Stimulated activated CD8-positive, alpha-beta memory T cell treated with anti-CD3 and anti-CD28 coated beads, Interleukin-15, amount 100 ng/mL, for 24 hours (primary cell): ENCODE measurements at places on chromosomes 16 and 17.

- DNase-seq = no peak
These were observed 18.7 kb upstream of the ADORA2B start for GRCh38 chr17:15926039-15926740.

DNA sequence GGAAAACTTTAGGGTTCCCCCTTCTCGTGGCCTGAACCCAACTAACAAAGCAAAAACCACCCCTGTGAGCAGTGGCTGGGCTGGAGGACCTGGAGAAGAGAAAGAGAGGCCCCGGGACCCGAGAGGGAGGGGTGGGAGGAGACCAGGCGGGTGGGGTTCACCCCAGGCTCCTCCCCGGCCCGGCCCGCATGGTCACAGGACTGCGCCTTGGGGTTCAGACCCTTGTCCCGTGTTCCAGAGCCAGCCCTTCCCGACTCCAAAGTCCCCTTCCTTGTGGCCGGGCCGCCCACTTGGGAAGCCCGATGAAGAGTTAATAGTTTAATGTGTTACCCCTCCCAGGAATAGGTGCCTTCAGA lies 852 bp downstream of the MARVELD3 start:
- no peak for DNase-seq

GRCh38 chr16:87119168-87119567 lies 198.0 kb downstream of the C16orf95 start:
- no peak for DNase-seq

- DNase-seq = no peak
These were observed 22.4 kb downstream of the KDM8 start for GRCh38 chr16:27225536-27226360.

DNA sequence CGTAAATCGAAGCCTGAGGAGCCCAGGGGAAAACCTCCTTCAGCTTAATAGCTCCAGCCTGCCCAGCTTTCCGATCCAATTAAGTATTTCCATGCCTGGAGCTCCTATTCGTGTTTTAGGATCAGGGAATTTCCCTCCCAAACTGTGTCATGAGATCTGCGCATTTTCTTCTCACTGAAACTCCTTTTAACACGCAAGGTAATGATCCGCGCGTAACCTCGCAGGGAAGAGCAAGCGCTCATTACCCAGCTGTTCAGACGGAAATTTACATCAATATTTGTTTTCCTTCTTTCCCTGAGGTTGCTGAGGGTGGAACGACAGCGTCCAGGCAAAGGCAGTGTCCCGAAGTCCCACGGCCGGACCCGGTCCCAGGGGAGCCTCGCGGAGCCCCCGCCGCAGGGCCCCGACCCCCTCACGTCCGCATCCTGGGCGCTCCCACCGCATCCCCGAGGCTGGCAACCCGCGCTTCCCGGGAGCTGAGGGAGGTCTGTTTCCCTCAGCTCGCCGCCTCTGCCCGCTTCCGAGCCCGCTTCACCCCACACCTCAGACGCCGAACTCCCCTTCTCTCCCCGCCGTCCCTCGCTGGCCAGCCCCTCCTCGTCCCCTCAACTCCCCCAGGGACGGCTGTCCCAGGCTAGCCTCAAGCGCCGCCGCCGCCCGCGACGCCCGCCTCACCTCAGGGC lies 415 bp downstream of the ABCA5 start:
- DNase-seq = no peak

- no peak for DNase-seq
These were observed 3.9 kb downstream of the GLIS2 start for GRCh38 chr16:4319454-4320421.

GRCh38 chr16:3879887-3880564 lies 487 bp downstream of the CREBBP start:
- DNase-seq = peak; percentile 38

GRCh38 chr17:57121308-57122042 lies 36.4 kb downstream of the AKAP1 start:
- DNase-seq = no peak

GRCh38 chr17:57939797-57940196 lies 15.4 kb downstream of the CUEDC1 start:
- DNase-seq = no peak

DNA sequence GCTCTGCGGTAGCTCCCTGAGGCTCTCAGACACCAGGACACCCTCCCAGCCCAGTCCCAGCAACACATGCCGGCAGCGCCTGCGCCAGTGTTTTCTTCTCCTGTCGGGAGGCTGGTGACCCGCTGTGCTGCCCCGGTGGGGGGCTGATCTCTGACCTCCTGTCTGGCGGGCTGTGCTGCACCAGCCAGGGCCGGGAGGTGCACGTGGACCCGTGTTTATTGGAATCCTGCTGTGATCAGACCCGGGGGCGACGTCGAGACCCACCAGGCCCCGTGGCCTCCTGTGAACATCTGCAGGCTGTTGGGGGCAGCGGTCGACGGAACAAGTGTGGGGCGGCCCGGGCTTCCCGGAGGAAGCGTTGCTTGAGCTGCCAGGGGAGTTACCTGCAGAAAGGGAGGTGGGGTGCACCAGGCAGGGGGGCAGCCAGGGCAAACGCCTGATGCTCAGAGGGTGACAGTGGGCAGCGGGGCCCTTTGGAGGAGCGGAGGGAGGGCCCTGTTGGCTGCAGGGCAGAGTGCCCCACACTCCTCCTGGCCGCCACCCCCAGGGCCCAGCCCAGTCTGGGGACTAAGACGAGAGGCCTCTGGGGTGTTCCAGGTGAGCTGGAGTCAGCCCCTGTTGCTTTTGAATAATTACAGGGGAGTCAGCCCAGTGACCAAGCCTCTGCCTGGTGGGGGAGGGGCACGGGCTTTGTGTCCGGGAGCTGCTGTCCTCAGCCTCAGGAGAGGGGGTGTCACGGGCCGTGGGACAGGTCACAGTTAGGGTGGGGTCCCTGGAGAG lies 2.3 kb upstream of the SSTR5 start:
- no peak for DNase-seq

DNA sequence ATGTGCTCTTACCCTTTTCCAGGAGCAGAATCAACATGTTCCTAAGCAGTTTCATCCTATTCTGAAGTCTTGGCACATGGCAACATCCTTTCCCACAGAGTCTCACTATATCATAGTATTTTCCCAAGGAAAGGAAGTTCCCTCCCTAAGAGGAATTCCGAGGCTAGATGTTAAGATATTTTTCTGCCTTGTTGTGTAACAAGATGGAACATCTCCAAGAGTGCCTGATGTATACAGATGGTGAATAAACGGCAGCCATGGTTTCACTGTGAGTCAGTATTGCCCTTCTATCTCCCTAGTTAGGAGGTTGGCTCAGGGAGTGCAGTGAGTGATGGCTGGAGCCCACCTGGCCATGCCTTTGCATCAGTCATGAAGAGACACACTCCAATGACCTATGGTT lies 48.2 kb downstream of the SPACA3 start:
- DNase-seq = no peak

DNA sequence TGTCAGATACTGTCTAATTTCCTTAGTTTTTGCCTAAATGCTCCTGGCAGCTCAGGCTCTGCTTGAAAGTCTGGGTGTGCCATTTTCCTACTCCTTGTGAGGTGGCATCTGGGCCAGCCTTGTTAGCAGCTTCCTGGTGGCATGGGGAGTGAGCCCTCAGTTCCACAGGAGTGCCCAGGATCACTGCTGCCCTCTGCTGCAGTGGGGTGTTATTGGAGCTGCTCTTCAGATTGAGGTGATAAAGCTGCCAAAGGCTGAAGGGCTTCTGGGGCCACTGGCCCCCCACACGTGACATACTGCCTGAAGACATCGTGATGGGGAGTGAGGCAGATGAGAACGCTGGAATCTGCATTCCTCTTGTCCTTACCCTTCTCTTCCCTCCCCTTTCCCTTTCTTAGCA lies 27.4 kb downstream of the CEP95 start:
- no peak for DNase-seq

- DNase-seq = no peak
These were observed 25.9 kb downstream of the AMFR start for GRCh38 chr16:56399486-56399885.

- DNase-seq = no peak
These were observed 5.8 kb upstream of the CCDC182 start for GRCh38 chr17:57750895-57751294.

DNA sequence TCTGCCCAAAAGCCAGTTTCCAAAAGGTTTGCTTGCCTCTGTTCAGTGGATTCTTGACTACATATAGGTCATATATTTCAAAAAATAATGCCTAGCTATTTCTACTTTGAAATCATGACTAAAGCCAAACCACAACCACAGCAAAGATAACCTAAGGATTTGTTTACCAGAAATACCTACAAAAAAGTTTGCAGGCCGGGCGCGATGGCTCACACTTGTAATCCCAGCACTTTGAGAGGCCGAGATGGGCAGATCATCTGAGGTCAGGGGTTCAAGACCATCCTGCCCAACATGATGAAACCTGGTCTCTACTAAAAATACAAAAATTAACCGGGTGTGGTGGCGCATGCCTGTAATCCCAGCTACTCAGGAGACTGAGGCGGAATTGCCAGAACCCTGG lies 15.2 kb downstream of the CARHSP1 start:
- no peak for DNase-seq

DNA sequence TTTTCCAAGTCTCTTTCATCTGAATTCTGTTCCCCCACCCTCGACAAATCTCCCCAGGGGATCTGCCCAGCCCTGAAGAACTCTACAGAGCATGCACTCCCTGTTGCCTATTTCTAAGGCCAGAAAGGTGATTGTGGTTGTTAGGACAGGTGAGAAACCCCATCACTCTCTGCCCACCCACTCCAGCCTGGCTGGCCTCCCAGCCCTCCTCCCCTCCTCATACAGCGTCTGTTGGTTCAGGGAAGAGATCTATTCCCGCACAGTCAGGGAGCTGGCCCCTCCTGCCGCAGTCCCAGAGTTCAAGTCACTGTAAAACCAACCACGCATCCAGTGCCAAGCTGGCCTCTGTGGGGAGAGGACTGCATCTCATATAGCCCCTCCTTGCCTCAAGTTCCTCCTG lies 98.7 kb downstream of the KCNJ12 start:
- DNase-seq = no peak

GRCh38 chr17:1126801-1127550 lies 52.8 kb downstream of the ABR start:
- no peak for DNase-seq

DNA sequence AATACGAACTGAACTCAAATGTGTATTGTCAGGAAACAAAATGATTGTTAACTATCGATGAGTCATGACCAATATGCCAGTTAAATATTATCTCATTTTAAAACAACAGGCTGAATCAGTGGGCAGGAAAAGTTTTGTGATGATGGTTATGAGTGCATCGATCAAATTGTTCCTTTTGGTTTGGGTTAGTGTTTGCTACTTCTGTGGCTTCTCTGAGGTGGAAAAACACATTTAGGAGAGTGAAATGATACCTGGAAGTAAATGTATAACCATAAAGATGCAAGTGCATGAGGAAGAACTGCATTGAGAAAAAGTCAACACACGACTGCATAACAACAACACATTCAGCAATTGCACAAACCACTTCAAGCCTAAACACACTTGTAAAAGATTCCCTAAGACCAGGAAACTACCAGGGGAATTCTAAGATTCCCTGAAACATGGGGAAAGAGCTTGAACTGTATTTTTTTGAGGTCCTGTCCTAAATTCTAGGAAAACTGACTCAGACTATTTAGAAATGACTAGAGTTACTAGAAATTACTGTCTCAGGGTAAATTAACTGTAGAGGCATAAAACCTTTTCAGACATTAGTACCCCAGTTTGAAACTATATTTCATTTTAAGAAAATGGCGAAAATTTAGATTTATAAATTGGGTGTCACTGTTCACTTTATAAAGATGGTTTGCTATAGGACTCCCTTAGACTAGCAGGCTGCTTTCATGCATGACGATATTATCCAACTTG lies 44.8 kb downstream of the CDYL2 start:
- DNase-seq = no peak

DNA sequence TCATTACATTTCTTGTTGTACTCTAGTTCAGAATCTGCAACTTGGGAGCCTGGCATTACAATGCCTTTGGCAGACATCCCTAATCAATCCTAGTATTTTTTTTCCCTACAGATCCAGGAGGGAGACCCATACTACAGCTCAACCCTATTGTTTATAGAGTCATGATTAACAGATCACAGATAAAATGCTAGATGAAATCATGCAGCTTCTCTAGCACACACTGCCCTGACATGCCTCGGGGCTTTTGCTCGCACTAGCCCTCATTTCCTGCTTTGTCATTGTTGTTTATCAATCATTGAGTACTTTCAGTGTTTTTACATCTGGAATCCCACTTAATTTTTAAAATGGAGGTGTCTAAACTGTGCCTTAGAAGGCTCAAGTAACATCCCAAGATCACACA lies 412.5 kb downstream of the CA10 start:
- no peak for DNase-seq

DNA sequence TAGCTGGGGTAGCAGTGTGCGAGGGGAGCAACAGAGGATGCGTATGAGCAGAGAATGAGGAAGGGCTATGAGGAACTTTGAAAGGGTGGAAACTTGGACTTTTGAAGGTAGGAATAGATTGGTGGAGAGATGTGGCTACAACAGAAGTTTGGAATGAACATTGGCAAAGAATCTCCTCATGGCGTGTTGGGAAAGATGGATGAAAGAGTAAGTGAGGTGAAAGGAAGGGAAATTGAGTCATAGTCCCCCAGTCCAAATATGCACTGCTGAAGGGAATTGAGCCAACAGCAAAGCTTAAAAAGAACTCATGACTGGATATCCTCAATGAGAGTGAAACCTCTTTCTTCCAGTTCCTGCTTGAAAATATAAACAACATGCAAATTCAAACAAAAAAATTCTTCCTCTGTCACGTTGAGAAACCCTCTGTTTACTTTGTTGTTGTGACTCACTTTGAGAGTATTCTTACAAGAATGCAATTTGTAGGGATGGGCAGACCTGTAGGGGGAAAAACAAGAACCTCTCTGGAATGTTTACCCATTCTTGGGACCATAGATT lies 313.2 kb upstream of the KCNJ16 start:
- no peak for DNase-seq

DNA sequence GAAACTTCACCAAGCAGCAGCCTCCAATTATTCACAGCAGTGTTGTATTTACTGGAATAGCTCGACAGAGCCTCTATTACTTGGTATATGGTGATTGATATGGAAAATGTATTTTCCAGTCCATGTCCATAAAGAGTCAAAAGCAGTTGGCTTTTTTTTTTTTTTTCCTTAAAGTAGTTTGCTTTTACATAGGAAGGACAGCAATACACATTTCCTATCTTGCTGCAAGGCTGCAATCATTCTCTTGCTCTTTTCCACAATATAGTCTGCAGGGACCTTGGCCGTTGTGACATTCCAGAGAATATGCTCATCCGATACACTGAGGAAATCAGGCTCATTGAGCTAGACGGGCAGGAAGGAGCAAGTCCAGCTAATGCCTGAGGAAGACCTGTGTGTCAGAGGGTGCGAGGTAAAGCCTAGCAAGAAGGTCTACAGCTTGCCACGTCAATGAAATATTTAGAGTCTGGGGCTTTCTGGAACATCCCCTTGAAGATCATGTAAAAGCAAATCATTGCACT lies 131.1 kb downstream of the ENGASE start:
- DNase-seq = no peak

- DNase-seq = no peak
These were observed 5.3 kb upstream of the NSMCE1 start for GRCh38 chr16:27273670-27274423.

DNA sequence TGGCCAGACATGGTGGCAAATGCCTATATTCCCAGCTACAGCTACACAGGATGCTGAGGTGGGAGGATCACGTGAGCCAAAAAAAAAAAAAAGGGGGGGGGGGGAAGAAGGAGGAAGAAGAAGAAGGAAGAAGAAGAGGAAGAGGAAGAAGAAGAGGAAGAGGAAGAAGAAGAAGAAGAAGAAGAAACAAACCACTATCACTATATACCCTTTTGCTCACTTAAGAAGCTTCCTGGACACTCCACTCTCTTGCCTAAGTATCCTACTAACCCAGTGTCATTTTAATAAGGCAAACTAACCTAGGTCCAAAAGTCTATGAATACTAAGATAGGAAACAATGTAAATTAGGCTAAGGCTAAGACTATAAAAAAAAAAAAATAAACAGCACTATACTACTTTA lies 54.8 kb downstream of the GPATCH8 start:
- DNase-seq = no peak

GRCh38 chr17:16877099-16877498 lies 94.8 kb downstream of the TNFRSF13B start:
- DNase-seq = no peak
